ENCODE measurements at places on chromosomes 1 and 21. TPM values are rescaled to one million over a fixed set of nuclear protein-coding genes. Genes with fewer than 3 reads are reported as not detected.

OR2L5 gene
- not detected for total RNA-seq

PTPRF gene
- total RNA-seq = 2.8 TPM

DISP3 gene
- 0.07 TPM for total RNA-seq

MRPS21 gene
- 82.9 TPM for total RNA-seq

PRRX1 gene
- not detected for total RNA-seq

- H3K36me3 ChIP-seq = no peaks in the 10 kb centered on the region
- peaks cover 13% of the 10 kb centered on the region for H3K4me1 ChIP-seq
- peak; percentile 15 for DNase-seq
- no peak overlapping the region for H3K4me3 ChIP-seq
These were observed 237.1 kb downstream of the HHIPL2 start for GRCh38 chr1:222310836-222311235.

DNA sequence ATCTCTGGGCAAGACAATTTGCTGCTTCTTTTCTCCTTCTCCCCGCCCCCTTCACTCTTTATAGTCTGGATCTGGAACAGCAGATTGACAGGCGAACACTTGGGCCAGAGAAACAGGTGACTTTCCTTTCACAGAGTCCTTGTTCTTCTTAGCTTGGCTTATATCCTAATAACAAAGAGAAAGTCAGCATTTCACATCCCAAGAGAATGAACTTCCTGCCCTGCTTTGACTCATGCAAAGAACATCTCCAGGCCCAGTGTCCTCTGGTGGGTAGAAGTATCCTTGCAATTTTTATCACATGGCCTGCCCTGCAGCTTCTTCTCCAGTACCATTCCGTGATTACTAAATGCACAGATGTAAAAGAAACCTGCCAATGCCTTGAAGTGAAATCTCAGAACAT lies 764.4 kb downstream of the ADGRL2 start:
- H3K27me3 ChIP-seq = no peaks in the 10 kb centered on the region
- no peaks in the 10 kb centered on the region for H3K36me3 ChIP-seq
- DNase-seq = no peak
- H3K4me1 ChIP-seq = no peaks in the 10 kb centered on the region
- no peak overlapping the region for H3K4me3 ChIP-seq

GRCh38 chr1:159803956-159804689 lies 2.0 kb downstream of the FCRL6 start:
- no peak overlapping the region for H3K4me3 ChIP-seq
- DNase-seq = no peak
- H3K27me3 ChIP-seq = peaks cover 7% of the 10 kb centered on the region
- no peak overlapping the region for H3K27ac ChIP-seq
- H3K36me3 ChIP-seq = no peaks in the 10 kb centered on the region

DNA sequence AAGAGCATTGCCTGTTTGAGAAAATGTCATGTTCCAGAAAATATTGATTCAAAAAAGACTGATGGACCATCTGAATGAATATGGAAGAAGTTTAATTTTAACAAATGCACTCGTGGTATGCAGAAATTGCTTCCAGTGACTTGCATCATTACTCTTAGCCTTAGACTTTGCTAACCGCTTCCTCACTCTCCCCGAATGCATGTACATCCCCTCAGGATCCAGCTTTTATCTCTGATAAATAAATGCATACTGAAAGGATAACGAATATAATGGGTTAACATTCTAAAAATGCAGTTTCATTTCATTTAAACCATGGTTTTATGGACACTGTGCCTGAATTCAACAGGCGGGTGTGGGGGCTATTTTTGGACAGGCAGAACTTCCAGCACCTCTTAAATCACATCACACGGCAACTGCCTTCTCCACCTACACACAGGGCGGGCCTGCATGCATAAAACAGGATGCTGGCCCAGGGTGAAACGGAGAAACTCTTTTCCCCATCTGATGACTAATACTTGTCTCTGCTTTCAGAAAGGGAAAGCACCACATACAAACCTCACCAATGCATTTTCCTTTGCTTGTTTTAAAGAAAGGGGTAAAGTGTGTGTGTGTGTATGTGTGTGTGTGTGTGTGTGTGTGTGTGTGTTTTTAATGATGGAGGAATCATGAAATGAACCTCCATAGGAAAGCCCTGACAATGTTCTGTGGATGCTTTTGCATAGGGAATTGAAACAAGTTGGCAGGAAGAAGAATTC lies 48.7 kb downstream of the SPAG17 start:
- peaks cover 7% of the 10 kb centered on the region for H3K4me1 ChIP-seq
- no peak overlapping the region for H3K4me3 ChIP-seq
- H3K27ac ChIP-seq = no peak overlapping the region

DNA sequence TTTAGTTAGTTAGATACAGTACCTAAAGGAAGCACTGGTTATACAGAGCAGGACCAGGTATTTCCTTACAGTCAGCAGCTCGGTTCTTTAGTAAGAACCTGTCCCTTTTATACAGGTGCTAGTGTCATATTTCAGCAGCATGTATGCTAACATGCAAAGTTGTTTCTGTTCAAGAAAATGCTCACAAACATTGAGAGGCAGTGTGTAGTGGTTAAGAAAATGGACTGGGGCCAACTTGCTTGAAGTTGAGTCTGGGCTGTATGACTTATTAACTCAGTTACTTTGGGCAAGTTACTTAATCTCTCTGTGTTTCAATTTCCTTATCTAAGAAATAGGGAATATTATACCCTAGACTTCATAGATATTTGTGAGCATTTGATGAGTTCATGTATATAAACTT lies 31.1 kb downstream of the AK4 start:
- H3K27ac ChIP-seq = no peak overlapping the region
- DNase-seq = no peak
- H3K4me3 ChIP-seq = no peak overlapping the region
- H3K4me1 ChIP-seq = no peaks in the 10 kb centered on the region
- H3K27me3 ChIP-seq = no peaks in the 10 kb centered on the region
- no peaks in the 10 kb centered on the region for H3K36me3 ChIP-seq

DNA sequence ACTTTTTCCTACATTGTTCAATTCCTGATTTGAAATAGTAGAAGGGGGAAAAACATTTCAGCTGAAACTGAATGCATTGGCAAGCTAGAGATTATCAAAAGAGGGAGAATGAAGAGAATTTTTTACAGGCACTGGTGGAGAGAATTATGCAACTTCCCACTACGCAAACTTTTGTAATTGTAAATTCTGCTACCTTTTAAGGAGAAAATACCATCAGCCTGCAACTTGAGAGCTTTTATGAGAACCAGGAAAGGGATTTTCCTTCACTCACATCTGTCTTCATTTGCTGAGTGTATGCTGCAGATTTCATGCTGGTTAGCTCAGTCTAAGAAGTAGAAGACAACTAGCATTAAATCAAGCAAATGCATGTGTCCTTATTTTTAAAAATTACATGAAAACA lies 43.7 kb downstream of the ADAMTS1 start:
- H3K4me1 ChIP-seq = no peaks in the 10 kb centered on the region
- H3K27ac ChIP-seq = no peak overlapping the region
- no peak overlapping the region for H3K4me3 ChIP-seq
- no peak for DNase-seq
- no peaks in the 10 kb centered on the region for H3K36me3 ChIP-seq
- H3K27me3 ChIP-seq = no peaks in the 10 kb centered on the region

GRCh38 chr1:185479796-185480195 lies 162.8 kb upstream of the IVNS1ABP start:
- no peaks in the 10 kb centered on the region for H3K27me3 ChIP-seq
- no peaks in the 10 kb centered on the region for H3K36me3 ChIP-seq
- no peak overlapping the region for H3K4me3 ChIP-seq
- DNase-seq = no peak

All from activated CD4-positive, alpha-beta memory T cell treated with anti-CD3 and anti-CD28 coated beads for 36 hours (primary cell).